AG09319 (cell line): ENCODE measurements at places on chromosomes 2 and 18.

GRCh38 chr2:15976354-15976753 lies 36.0 kb downstream of the MYCN start:
- no peak for DNase-seq

- DNase-seq: no peak
Measured at GRCh38 chr2:2913601-2914120, 464.0 kb downstream of the EIPR1 start.

DNA sequence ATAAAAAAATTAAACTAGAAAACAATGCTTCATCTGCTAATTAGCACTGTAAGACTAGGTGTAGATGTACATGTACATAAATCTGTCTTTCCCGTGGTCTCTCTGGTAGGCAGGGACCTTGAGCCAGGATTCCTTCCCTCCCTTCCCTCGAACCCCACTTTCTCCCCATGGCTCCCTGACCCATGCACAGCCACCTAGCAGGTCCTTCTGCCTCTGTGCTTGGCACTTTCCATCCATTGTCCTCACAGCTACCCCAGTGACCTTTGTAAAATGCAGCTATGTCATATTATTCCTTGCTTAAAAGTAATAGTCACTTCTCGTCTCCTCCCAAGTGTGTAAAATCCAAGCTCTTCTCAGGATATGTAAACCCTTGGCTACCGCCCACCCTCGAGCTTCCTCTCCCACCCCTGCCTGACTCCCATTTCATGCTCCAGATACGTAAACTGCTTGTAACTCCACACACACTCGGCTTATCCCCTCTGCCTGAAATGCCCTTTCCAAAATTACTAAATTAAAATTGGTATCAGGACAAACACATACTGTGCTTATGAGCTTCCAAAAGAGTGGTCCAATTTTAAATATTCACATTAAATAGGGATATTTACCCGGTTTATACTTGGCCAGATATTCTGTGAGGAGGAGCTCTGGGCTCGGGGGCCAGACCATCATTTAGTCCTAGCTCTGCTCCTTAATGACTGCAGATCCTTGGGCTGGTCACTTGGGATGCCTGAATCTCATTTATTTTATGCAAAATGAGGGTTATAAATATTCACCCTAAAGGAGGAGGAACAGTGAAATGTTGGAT lies 54.0 kb upstream of the RALBP1 start:
- no peak for DNase-seq

GRCh38 chr2:238576674-238577073 lies 149.9 kb downstream of the ASB1 start:
- DNase-seq: no peak

DNA sequence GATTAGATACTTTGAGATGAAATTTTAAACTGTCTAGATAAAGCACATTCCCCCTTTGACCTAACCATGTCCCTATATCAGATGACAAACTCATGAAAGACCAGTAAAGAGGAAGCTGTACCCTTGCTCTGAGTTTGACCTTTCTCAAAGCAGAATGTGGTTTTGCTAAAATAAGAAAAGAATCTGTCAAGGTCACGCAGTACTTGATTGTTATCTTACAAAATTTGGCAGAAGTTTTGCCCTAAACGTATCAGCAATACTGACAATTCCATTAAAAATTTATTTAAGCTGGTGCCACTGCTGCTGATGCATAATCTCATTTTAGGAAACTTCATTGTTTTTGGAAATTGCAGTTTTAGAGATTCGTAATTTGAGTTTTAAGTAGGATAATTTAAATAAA lies 31.2 kb upstream of the GALM start:
- DNase-seq: no peak

DNA sequence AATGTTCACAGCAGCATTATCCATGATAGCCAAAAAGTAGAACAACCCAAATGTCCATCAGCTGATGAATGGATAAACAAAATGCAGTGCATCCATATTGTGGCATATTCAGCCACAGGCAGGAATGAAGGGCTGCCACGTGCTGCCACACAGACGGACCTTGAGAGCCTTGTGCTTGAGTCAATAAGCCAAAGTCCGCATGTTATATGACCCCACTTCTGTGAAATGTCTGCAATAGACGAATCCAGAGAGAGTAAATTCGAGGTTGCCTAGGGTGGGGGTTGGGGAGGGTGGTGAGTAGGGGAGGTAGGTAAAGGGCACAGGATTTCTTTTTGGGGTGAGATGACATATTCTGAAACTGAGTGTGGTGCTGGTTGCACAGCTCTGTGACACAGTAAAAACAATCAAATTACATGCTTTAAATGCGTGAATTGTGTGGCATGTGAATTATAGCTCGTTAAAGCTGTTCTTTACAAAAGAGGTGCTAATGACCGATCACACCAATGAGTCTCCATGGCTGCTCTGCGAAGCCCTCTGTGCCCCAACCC lies 38.9 kb upstream of the LDLRAD4 start:
- DNase-seq: no peak

GRCh38 chr2:215931256-215931903 lies 82.0 kb downstream of the MREG start:
- peak; percentile 35 for DNase-seq

DNA sequence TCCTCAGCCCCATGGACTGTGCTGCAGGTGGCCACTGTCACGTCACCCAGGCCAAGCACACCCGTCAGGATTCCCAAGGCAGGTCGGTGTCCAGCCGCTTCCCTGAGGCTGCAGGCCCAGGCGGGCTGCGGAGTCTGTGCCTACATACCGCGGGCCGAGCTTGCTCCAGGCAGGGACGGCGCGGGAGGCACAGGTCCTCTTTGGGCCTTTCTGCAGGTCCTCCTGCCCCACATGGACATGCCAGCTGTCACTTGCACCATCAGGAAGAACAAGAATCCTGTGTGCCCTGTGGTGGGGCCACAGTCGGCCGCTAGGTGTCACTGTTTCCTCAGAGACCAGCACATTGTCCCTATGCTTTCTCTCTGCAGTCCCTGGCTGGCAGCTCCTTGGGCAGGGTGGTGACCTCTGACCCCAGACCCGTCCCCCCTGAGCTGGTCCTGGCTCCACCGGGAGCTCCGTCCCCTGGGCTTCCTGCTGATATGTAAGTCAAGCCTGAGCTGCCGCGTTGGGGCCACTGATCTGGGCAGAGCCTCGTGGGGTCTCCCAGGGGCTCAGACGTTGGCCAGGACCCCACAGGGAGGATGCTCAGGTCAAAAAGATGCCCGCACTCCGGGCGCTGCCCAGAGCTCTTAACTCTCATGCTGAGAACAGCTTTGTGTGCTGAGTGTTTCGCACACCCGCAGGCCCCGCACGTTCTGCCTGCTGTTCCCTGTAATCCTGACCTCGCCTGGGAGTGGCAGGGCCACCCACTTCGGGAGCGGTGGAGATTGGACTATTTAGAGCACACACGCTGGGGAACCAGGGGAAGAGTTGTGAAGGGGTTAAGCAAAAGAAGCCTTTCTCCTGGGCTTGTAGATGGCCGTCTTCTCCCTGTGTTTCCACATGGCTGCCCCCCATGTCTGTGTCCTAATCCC lies 17.3 kb upstream of the AGXT start:
- peak; percentile 54 for DNase-seq

DNA sequence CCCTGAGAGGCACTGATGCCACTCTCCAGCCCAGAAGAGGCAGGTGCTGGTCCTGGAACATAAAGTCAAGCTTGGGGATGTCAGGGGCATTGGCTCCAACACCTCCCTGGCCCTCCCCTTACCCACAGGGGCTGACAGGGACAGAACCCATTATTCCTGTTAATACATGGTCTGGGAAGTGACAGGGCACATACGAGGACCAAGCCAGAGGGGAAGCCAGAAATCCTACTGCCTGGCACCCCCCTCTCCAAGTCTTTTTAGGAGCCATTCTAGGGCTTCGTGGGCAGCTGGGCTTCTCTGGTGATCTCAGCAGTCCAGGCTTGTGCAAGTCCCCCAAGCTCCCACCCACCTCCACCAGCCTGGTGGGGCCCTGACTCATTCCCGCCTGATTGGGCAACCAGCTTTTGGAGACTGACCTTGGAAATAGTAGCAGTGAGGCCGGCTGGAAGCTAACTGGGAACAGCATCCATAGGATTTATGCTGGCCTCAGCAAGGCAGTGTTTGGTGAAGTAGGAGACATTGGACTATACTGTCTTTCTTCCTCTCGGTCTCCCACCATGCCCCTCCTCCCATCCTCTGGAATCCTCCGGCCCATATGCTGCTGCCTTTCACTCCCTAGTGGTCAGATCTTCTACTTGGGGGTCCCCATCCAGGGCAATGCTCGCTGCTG lies 86.4 kb upstream of the HK2 start:
- DNase-seq: peak; percentile 67

DNA sequence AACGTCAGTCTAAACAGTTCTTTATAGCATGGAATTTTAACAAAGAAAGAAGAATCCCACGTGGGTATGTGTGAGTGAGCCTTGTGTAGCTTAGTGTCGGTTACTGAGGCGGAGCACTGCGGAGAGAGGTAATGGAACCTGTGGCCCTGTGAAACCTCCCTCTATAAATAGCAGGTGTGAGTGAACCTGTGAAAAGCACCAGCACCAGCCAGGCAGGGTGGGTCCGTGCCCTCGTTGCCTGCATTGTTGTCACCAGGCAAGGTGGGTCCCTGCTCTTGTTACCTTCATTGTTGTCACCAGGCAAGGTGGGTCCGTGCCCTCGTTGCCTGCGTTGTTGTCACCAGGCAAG lies 4.7 kb downstream of the CTDP1 start:
- DNase-seq: no peak

DNA sequence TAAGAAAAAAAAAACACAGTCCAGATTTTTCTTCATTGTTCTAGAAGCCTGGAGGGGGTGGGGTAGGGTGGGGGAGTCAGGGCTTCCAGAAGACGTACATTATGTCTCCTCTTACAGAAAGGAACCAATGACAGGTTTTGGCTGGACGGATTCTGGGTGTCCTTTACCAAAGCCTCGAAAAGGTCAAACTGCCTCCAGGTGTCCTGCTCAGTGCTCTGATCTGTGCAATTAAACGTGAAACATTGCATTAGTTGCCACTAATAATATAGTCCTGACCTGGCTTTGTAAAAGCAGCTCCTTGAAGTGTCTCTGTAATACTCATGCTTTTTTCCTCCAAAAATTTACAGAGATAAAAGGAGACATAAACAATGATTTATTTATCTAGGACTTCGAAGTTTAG lies 11.1 kb upstream of the MTA3 start:
- no peak for DNase-seq

GRCh38 chr2:118807668-118808428 lies 39.6 kb downstream of the EN1 start:
- no peak for DNase-seq

DNA sequence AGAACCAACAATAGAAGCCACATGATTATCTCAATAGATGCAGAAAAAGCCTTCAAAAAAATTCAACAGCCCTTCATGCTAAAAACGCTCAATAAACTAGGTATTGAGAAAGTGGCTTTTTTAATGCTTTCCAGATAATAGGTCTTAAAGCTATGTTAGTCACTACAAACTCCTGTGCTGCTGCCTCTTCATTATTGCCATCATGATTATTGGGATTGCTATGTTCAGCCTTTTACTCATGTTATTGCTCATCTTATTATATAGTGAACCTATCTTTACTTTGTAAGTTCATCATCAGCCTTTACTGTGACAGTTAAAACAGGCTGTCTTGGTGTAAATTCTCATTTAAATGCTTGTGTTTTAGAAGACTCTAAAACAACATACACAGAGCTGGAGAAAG lies 1557.2 kb upstream of the ZEB2 start:
- DNase-seq: no peak

GRCh38 chr2:108257757-108258331 lies 18.1 kb downstream of the SULT1C3 start:
- DNase-seq: no peak

GRCh38 chr2:176291335-176291734 lies 22.1 kb downstream of the MTX2 start:
- DNase-seq: no peak

- DNase-seq: no peak
Measured at GRCh38 chr2:205579335-205579734, 103.0 kb upstream of the NRP2 start.

GRCh38 chr2:22375096-22375495 lies 1009.9 kb upstream of the KLHL29 start:
- DNase-seq: no peak

DNA sequence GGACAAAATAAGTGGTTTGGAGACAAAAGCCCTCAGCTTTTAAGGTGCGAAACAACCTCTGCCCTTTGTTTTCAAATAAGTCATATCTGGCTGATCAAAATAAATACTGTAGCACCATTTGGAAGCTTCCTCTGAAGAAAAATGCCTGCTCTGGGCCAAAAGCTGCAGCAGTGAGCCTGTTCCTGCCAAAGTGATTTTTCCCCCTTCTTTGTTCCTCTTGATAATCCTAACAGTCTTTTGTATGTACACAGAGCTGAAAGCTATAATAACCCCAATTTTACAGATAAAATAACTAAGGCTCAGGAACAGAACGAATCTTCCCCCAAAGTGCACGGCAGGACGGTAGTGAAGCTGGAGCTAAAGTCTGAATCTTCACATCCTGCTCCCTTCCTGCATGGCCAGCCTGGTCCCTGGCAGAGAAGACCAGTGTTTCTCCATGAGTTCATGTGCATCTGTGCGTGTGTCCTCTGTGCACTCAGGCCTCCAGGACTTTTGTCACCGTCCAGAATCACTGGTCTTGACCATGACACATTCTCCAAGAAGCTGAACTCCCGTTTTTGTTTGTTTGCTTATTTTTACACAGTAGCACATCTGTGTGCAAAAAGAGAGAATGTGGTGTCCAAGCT lies 2114.1 kb upstream of the PIK3C3 start:
- no peak for DNase-seq

DNA sequence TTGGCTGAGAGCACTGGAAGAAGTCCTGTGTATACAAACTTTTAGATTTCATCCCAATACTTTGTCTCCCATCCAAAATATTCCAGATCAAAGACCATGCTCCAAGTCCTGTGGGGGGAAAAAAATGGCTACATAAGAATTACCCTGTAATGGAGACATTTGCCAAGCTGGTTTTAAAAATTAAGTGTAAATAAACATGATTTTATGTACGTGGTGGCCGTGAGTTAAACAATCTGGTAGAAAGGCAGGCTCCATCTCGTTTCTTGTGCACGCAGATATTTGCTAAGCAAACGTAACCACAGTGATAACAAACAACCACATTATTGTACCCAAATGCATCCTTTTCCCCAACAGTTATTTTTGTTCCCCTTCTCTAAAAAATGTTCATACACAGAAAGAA lies 176.4 kb downstream of the ZNF516 start:
- no peak for DNase-seq

DNA sequence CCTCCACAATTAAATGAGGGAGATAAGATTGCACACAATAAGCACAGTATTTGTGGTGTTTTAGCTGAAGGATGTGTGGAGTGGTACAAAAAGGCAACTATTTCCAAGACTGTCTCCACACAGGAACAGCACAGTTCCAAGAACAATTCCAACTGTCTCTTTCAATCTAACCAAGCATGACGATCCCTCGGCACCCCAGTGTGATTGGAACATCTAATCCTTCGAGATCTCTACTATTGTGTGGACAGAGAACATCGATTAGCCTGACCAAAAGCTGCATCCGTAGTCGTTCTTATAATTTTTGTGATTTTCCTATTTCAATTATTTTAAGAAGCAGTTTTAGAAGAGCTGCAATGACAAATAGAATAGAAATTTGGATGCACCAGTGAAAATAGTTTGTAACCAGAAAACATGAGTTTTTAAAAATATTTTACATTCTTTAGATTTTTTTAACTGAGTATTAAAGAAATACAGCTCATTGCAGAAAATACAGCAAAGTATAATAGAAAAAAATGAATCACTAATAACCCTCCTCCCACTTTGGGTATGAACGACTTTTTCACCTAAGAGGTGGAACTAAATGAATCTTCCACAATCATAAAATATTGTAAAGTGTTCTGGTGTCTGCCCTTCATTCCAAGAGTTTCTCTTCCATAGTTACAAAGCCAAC lies 76.4 kb upstream of the CABLES1 start:
- no peak for DNase-seq

GRCh38 chr2:157890969-157891642 lies 15.0 kb upstream of the ACVR1 start:
- no peak for DNase-seq
